AG04450 (cell line): ENCODE measurements at places on chromosomes 13 and 19.

DNA sequence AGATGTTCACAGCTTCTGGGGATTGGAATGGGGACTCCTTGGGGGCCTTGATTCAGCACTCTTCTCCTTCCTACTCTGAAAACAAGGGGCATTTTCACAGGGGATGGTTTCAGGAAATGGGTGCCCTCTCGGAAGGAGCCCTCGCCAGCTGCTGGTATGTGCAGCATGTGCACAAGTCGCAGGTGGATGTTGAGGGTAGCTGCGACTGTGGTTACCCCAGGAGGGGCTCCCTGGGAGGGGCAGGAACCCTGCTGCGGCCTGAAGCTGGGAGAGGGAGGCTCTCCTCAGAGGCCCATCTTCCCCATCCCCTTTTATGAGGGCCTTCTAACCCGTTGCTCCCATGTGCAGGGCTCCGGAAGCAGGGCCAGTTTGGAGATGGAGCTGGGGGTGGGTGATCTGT is 6.2 kb downstream of the ZNF446 start:
- no peak for DNase-seq

- DNase-seq: no peak
Observed at GRCh38 chr13:27574661-27575060, 45.7 kb downstream of the LNX2 start.

DNA sequence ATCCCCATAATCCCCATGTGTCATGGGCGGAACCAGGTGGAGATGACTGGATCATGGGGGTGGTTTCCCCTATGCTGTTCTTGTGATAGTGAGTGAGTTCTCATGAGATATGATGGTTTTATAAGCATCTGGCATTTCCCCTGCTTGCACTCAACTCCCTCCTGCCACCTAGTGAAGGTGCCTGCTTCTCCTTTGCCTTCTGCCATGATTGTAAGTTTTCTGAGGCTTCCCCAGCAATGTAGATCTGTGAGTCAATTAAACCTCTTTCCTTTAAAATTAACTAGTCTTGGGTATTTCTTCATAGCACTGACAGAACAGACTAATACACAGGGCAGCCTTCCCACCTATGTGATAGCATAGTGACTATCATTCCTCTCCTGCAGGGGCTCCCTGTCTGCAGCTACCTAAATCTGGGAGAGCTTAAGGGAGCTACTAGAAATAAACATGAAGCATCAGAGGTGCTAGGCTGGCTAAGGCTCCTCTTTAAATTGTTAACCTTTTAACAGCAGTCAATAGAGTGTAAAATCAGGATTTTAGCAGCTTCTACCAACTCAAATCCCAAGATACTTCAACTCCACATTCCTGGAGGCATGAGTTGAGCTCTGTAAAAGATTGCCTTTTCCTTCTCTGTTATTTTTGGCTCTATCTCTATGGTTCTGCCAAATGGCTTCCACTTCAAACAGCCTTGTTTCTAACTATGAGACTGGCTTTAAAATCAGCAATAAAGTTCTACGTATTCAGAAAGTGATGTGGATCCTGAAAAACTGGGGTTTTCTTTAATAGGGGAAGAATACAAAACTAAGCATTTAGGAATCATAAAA is 112.3 kb downstream of the VWA8 start:
- DNase-seq: no peak

GRCh38 chr19:46393456-46394401 is 19.6 kb downstream of the CCDC8 start:
- no peak for DNase-seq
